Hematopoietic multipotent progenitor cell treated with erythropoietin and hydrocortisone succinate and interleukin-3 and kit ligand, for 8 days (in vitro differentiated cells): ENCODE measurements at places on chromosomes 12 and 14.

DNA sequence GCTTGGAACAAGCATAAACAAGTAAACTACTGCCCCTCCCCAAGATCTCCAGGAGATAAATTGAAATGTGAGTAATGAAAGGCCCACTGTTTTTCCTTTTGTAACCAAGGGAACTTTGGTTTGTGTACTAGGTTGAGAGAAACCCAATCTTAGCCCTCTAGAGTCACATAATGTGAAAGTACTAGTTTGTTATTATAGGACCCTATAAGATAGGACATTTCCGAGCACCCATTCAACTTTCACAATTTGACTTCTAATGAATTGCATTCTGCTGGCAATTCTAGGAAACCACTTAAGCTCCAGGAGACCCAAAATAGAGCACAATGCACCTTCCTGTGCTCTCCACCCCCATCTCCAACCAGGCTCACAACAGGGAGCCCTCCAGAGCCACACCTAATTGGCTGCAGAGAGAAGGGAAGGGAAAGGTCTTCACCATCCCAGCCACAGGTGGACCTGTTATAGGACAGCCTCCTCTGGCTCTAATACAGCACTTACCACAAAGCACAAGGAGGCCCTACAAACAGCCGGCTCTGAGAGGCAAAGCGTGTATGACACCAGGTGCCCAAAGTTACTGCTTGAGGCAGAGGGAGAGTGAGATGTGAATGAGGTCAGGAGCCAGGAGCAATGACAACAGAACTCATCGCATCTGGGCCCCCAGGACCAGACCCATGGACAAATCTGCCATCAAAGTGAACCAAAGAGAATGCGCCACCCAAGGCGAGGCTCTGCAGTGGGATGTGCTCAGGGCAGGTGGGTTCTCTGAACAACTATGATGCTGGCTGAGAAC lies 163.3 kb upstream of the NTF3 start:
- no peak for DNase-seq

DNA sequence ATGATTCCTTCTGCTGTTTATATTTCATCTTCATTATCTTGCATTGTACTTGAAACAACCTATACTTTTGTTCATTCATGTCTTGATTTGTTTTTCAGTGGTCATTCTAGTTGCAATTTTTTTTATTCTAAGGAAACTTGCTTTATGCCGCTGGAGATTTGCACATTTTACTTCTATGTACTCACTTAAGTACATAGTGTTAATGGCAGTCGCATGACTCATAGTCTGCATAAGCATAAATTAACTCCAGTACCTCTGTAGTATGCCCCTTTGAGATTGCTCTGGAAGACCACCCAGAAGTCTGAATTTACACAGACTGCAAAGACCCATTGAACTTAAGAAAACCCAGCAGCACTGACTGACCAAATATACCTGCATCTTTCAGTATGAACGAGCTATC lies 77.0 kb downstream of the MSRB3 start:
- no peak for DNase-seq

GRCh38 chr12:110744601-110745264 lies 2.0 kb upstream of the PPP1CC start:
- DNase-seq, result peak; percentile 31

DNA sequence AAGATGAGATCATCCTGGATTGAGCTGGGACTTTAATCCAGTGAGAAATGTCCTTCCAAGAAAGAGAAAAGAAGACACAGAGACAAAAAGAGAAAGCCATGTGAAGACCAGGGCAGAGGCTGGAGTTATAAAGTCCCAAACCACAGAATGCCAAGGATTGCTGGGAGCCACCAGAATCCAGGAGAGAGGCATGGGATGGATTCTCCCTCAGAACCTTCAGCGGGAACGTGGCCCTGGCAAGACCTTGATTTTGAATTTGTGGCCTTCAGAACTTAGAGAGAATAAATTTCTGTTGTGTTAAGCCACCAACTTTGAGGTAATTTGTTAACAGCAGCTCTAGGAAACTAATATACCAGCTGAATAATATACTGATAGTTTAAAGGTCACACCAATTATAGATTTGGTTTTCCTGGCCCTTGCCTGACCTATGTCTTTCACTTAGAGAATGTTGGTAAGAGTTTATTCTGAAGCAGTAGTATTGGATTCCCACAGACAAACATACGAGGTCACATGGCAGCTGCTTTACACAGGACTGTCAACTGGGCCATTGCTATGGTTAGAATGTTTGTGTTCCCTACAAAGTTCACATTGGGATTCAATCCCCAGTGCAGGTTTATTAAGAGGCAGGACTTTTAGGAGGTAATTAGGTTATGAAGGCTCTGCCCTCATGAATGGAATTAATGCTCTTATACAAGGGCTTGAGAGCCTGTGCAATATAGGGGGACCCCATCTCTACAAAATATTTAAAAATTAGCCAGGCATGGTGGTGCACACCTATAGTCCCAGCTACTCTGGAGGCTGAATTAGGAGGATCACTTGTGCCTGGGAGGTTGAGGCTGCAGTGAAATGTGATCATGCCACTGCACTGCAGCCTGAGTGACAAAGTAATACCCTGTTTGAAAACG lies 156.5 kb upstream of the EEA1 start:
- DNase-seq, result no peak

DNA sequence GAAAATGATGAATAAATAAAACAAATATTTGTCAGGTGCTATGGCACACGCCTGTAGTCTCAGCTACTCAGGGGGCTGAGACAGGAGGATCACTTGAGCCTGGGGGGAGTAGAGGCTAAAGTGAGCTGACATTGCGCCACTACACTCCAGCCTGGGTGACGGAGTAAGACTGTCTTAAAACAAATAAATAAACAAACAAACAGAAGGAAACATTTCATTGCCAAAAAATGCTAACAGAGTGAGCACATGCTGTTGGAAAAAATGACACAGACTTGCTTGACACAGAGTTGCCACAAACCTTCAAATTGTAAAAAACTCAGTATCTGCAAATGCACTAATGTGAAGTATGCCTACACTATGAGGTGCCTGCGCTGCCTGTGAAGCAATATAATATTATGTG lies 50.8 kb upstream of the AP4S1 start:
- DNase-seq, result no peak

DNA sequence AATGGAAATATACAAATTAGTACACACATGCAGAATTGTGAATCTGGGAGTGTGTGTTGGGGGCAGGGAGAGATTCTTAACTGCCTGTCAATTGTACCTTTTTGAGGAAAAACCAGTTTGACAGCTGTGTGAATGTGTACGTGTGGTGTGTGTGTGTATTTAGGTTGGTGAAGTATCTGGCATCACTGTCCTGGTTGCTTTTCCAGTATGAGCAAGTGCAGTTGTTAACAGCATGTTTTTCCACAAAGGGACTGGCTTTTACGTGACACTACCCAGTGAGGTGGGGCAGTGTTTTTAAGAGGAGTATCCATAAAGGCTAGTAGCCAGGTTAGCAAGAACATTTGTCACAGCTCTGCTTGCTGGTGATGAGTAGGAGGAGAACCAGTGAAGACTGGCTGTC lies 56.1 kb downstream of the DAAM1 start:
- no peak for DNase-seq

DNA sequence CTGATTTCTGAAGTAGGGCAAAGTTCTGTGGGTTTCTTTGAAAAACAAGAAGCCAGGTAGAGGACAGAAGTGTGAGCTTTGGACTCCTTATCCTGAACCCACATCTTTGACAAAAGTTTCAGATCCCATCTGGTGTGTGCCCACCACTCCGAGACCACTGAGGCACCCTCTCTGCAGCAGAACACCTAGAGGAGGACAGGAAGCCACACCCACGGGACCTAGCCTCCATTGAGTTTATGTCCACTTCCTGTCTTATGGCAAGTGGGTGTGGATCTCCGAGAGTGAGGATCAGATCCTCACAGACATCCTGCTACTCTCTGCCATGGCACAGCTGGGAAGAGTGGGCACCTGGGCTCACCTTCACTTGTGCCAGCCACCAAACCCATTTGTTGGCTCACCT lies 16.8 kb upstream of the OR6S1 start:
- no peak for DNase-seq

DNA sequence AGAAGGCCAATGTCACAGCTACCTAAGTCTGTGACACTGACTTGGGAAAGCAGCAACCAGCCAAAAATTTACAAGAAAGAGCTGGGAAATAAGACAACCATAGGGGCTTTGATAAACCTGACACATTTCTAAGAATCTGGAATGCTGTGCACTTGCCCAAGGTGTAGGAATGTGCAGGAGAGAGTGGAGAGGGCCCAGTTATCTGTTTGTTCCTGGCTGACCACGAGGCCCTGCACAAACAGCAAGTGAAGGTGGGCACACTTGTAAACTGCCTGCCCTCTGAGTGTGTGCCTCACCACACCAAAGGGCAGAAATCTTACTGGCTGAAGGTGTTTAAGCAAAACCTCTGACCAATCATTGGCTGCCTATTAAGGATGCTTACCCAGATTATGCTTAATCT lies 27.3 kb downstream of the DLK1 start:
- no peak for DNase-seq

DNA sequence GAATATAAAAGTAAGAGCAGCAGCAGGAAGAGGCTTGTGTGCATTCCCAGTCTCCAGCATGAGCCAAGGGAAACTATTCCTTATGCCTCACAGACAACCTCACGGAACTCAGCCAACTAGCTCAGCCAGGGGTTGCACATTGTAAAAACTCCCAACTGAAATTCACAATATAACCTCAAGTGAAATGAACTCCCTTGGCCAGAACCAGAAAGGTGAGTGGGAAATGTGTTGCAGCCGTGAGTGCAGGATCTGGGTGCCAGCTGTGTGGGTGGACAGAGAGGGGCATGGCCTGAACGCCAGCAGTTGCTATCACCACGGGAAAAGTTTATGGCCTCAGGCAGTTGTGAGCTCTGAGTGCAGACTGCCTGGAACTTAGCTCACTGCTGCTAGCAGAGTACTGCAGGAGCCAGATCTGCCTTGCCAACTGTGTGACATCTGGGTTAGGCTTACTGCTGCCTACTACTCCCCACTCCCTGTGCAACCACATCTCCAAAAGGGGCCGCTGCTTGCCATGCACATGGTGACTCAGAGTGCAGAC lies 2.3 kb upstream of the CLEC1A start:
- DNase-seq, result no peak

DNA sequence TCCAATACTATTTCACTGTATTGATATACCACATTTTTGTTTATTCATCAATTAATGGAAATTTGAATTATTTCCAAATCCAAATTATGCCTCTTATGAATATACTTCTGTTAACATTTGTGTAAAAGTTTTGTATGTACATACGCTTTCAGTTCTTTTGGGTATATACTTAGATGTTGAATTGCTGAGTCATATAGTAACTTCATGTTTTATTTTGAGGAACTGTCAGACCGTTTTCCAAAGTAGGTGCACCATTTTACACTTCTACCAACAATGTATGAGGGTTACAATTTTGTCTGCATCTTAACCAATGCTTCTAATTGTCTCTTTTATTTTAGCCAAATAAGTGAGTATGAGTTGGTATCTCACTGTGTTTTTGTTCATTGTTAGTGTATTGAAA lies 10.2 kb upstream of the CCER1 start:
- no peak for DNase-seq

DNA sequence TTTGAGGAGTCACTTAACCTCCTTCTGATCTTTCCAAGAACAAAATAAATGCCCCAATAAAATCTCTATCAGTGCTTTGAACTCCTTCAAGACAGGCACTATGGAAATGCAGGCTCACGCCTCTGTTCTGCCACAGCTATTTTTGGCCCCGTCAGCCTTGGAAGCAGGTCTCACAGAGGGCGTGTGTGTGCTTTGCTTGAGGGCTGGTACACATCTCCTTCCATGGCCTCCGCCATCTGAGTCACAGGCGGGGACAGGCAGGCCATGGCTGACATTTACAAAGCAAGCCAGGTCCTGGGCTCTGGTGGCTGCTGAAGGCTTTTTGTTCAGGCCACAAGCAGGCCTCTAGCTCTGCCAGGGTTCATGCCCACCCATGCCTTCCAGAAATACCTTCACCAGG lies 16.0 kb downstream of the PRIMA1 start:
- DNase-seq, result no peak
